ENCODE measurements at places on chromosomes 7 and 10.

DNA sequence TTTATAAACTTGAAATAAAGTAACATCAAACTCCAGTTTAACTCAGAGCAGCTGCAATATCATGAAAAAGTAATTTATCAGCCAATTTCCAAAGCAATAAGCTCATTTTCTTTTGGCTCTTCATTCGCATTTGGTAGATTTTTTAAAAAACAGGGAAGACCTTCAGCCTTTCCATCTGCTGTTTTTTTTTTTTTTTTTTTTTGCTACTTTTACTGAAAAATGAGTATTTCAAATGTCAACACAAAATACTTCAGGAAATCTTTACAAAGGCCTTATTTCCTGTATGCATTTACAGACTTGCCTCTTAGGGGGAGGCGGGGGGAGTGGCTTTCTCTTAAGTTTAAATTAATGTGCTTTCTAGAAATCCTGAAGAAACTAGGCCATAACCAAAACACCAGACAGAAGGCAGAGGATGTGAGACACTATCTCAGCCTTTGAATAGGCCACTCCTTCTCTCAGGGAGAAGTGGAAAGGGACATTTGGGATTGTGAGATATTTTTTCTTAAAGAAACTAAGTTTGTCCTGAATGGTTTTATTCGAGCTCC, 91.8 kb downstream of the COL28A1 start:
- DNase-seq = no peak

- no peak for DNase-seq
These were observed 37.8 kb upstream of the HIBADH start for GRCh38 chr7:27700501-27700900.

DNA sequence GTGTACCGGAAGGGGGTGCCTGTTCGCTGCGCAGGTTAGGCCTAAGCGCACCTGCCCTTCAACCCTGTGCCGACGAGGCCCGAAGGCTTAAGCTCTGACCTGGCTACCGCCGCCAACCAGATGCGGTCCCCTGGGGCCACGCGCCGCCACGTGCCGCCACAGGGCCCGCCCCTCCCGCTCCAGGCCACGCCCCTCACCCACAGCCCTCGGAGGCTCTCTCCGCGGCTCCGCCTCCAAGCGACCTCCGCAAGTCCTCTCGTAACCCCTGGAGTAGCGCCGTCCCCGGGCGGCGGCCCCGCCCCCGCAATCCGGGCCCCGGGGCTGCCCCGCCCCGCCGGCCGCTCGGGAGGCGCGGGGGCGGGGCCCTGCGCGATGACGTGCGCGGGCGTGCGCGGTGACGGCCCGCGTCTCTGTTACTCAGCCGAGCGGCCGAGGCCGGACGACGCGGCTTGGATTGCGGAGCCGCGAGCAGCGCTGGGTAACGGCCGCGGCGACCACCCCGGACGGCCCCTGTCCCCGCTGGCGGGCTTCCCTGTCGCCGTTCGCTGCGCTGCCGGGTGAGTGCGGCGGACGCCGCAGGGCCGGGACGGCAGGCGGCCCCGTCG, at the start of gene MAPK8:
MAPK8 (plus strand) TSS at position 413 of the 605 bp plus-strand sequence. CDS start 94,984 bp downstream, outside the sequence.
- DNase-seq = peak; percentile 90

DNA sequence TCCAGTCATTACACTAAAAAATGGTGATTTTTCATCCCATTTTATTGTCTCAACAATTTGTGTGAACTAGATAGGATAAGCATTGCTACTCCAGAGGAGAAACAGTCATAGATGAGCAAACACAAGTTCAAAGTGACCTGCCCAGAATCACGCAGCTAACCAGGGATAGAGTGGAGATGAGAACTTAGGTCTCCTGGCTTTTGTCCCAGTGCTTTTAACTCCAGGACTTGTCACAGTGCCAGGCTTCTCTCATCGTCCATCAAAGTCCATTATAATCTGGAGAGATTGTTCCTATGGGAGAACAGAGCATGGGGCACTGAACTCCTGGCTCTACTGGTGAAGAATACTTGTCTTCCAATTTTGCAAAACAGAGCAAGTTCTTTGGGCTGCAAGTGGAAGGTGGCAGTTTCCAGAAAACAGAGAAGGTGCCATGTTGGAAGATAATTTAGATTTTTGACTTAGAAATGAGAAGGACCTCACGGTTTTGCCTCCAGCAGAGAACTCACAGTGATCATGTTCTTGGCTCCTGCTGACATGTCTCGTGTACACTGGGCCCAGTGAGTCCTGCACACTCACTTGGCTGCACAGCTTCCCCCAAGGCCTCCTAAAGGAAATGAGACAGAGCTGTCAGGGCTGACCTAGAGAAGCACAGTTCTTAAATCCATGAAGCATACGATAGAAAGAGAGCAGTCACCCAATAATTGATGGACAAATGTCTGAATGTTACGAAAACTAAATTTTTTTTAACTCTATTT, 322.9 kb upstream of the NRP1 start:
- no peak for DNase-seq

DNA sequence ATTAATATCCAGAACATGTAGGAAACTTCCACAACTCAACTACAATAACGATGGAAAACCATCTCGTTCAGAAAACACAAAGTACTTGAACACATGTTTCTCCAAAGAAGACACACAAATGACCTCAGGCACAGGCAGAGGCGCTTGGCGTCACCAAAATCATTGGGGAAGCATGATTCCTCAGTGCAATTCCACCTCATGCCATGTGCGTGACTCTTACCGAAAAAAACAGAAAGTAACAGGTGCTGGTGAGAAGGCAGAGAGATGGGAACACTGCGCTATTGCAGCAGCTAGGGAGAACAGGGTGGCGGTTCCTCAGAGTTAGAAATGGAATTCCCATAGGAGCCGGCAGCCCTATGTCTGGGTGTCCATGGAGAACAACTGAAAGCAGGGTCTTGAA, 390.0 kb downstream of the DNAJB6 start:
- no peak for DNase-seq

DNA sequence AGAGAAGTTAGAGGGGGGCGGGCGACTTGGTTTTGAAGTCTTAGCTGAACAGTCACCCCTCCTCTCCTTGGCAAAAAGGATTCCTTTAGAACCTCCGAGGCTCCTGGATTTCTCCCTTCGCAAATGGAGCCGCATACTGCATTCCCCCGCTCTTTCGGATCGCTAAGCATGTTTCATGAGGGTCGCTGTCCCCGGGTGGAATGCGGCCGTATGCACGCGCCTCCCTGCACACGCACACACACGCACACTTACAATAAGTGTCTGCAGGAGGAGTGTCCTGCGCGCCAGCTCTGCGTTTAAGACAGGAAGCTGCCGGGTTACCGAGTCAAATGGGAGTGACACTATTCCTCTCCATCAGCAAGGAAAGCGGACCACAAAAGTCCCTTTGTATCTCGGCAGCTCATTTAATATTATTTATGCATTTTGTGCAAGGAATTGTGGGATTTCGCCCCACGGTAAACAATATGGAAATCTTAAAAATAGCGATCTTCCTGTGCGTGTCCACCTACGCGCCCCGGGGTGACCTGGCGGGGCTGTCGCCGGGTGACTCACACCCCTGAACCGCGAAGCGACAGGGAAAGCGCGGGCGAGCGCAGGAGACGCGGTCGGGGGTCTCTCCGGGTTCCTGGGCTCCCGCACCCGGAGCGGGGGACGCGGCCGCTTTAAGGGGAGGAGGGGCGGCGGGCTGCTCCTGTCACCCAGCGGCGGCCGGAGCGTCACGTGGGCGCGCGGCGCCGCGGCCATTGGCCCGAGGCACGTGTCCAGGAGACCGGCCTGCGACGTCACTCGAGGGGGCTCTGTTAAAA, 988 bp upstream of the EN2 start:
- DNase-seq = no peak

GRCh38 chr10:38143587-38143986, 49.5 kb downstream of the ZNF37A start:
- no peak for DNase-seq

DNA sequence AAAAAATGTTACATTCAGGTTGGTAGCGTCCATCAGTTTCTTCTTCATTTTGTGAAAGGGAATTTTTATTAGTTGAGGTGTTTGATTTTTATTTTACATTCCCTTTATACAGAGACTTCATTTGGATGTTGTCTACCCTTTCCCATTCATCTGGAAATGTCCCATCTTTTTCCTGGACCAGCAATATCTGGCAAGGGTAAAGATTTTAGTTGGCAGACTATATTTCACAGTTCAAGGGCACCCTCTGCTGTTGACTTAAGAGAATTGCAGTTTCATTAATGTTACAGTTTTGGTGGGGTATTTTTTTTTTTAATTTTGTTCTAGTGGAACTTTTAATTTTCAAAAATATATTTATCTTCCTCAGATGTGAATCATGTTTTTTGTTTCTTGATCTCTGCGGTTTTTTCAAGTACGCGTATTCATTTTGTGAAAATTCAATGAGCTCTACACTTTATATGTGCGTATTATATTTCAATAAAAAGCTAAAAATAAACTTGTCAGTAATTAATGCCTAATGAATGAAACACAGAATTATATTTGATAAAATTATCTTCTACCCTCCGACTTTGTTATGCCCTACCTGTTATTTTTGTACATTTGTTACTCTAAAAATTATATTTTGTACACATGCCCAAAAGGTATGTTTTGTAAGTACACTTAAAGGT, 97.9 kb upstream of the KLF14 start:
- DNase-seq = no peak

DNA sequence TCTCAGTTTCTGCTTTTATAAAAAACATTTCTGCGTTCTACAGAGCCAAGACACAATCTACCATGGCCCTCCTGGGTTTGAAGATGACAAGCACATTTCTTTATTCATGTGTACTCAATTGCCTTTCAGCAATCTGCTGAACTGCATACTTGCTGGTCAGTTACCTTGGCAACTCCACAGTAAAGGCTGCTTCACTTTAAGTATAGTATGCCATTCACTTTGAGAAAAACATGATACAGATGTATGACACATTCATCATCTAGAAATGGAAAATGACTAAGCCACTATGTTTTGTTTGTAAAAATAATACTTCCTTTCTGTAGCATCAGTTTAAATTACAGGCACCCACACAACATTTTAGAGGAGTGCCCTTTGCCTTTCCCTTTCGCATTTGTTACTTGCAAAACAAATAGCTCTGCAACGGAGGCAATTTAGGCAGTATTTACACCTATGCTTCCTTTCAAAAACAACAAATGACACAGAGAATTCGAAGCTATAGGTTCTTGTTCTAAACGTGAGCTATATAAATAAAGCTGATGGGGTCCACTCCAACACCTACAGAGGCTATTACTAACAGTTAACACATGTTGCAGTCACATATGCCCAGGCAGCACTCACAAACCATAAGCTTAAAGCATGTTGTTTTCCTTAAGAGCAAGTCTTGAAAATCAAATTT, 23.5 kb downstream of the SGCE start:
- no peak for DNase-seq

GRCh38 chr7:113548137-113548536, 370.7 kb downstream of the PPP1R3A start:
- DNase-seq = no peak

- DNase-seq = no peak
These were observed 313.6 kb upstream of the CDC14C start for GRCh38 chr7:48610705-48611104.

GRCh38 chr10:3876350-3876962, 91.4 kb upstream of the KLF6 start:
- no peak for DNase-seq

DNA sequence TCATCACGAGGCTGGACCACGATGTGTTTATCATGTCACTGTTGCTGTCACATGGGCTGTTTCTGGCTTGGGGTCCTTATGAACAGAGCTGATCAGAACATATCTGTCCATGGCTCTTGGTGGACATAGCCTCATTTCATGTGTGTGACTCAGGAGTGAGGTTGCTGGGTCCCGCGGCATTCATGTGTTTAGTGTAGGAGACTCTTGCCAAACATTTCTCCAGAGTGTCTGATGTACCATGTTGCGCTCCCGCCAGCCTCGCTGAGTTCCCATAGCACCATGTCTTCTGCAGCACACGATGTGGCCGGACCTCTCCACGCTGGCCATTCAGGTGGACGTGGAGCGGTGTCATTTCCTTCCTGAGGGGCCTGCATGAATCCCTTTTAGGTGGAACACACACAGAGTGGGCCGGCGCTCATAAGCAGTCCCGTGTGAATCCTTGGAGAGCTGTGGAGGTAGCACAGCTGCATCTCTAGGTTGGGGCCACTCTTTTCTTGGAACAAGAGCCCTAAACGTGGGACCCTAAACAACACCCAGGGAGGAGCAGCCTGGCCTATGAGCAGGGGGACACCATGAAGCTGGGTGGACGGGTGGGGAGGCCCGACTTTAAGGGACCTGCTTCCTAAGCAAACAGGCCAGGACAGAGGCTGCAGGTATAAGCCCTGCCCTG, 134.6 kb downstream of the LHPP start:
- no peak for DNase-seq

DNA sequence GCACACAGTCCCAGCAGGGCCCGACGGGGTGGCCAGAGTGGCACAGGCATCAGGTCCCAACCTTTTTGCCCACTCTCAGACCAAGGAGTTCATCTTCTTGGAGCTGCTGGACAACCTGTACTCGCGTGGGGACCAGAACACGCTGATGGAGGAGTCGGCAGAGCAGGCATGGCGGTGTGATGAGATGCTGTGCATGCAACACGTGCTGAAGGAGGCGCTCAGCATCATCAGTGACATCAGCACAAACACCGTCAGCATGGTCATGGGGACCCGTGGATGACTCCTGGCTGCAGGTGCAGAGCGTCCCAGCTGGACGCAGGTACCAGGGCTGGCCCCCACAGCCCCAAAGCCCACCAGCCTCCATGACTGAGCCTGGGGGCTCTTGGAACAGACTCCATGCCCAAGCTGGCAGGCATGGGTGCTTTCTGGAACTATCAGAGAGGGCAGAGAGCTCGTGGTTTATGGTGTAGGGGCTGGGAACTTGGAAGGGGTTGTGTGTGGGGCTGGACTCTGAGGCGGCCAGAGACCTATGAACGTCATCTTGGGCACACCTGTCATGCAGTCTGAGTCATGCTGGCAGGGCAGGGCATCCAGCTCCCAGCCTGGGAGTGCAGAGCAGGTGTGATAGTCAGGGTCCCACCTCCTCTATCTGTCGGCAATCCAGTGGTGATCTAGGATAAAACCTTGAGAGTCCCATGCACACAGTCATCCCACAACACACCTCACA, 8.2 kb upstream of the MTPAP start:
- DNase-seq = no peak

DNA sequence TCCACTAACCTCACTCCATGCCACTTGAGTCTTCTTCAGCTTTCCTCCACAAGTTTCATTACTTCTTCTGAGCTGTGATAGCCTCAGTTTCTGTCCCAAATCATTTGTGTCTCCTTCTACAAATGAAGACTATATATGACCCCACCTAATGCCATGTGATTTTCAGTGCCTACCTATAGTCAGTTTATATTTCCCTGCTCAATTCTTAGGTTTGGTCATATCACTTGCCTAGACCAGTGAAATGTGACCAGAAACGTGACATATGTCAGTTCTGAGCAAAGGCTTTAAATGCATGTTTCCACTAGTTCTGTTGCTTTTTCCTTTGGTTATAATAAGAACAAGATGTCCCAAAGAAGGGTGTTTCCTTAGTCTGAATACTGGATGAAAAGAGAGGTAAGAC, 24.6 kb upstream of the REEP3 start:
- DNase-seq = no peak

Data from activated CD4-positive, alpha-beta T cell treated with anti-CD3 and anti-CD28 coated beads, Interleukin-2, amount 50 U/mL, for 1 hour (primary cell).